Adipocyte (in vitro differentiated cells): ENCODE measurements at places on chromosomes 6 and 20.

- no peak for DNase-seq
Measured at GRCh38 chr20:43843965-43844660, 70.5 kb upstream of the TOX2 start.

DNA sequence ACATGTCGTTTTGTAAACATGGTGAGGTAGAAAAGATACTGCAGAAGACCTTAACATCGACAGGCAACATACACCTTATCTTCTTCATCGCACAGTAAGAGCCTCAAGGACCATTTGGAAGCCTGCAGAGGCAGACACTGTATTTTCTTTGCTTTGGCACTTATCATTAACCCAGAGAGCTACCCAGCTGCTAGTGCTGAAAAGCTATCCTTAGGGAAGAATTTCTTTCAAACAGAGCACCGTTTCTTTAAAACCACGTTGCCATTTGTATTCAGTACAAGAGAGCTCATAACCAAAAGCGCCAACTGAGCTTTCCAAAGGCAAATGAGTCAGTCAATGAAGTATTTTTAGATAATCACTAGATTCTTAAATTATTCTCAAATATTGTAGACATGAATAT is 306.6 kb downstream of the EPM2A start:
- DNase-seq: peak; percentile 12

DNA sequence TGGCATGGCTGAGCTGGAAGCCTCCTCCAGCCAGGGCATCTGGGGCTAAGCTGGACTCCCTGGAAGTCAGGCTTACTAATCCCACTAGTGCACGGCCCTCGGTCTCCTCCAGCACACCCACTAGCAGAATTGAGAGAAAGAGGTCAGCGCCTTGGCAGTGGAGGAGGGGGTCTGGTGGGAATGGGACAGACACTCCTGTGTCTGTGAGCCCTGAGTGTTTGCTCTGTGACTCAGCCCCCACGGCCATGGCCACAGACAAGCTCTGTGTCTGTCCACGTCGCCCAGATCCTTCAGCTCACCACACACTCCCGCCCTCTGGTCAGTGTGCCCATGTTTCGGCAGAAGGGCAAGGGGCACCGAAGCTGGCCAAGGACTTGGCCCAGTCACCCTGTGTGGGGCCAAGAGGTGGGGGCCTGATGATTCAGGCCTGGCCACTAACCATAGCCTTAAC is 8.8 kb downstream of the MDFI start:
- DNase-seq: no peak

DNA sequence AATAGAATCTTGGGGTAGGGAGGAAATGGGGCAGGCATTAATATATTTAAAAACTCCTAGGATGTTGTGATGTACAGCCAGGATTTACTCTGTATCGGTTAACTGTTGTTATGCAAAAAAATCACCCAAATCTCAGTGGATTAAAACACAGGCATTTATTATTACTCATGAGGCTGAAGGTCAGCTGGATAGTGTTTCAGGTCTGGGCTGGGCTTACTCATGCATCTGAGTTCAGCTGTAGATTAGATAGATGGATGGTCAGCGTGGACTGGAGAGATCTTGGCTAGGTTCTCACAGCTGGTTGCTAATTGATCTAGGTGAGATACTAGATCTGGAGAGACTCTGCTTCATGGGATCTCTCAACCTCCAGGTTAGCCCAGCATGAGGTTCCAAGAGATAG is 131.4 kb downstream of the BTBD3 start:
- peak; percentile 48 for DNase-seq

- DNase-seq: no peak
Measured at GRCh38 chr6:135320721-135321621, 139.9 kb downstream of the MYB start.

DNA sequence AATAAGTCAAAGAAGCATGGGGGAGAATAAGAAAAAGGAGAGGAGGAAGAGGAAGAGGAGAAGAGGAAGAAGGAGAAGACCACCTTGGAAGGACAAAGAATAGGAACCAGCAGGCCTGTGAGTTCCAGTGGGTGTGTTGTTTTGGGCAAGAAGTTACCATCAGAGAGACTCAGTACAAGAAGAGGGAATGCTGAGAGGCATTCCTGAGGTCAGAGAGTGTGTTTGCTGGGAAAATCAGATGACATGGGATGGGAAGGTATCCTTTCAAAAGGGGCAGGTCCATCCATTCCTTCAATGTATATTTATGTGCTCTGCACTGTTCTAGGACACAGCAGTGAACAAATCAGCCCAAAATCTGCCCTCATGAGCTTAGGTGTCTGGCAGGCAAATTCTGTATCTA is 40.5 kb upstream of the PRIM2 start:
- no peak for DNase-seq

GRCh38 chr20:4091490-4092479 is 76.4 kb upstream of the RNF24 start:
- DNase-seq: peak; percentile 51

GRCh38 chr6:40400738-40401137 is 186.4 kb downstream of the LRFN2 start:
- no peak for DNase-seq

GRCh38 chr6:148620579-148621298 is 126.1 kb upstream of the UST start:
- DNase-seq: no peak

GRCh38 chr20:48742912-48743680 is 84.7 kb downstream of the PREX1 start:
- no peak for DNase-seq

- DNase-seq: no peak
Measured at GRCh38 chr6:105781915-105782314, 304.2 kb upstream of the PRDM1 start.

DNA sequence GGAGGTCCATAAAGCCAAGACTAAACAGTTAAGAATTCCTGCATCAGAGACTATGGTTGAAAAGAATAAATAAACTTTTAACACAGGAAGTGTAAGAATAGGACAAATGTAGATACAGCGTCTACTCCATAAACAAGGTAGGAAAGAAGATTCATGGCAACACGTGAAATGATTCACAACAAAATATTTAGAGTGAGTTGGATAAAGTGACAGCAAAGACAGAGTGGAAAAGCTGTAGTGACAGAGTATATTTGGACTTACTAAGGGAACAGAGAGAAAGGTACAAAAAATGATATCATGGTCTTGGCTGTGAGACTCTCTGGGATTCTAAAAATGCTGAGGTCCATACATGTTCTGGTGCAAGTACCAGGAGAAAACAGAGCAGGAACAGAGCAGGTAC is 21.9 kb upstream of the KIAA0408 start:
- no peak for DNase-seq

DNA sequence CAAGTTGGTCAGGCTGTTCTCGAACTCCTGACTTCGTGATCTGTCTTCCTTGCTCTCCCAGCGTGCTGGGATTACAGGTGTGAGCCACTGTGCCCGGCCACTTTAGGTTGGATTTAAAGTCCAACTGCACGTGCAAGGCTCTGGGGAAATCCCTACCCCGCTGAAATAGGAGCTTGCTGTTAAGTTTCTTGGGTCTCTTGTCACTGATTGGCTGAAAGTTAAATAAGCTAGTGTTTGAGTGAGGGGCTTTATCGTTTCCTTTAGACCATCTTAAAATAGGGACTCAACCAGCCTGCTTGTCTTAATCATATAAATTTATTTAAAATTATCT is 11.1 kb upstream of the SERINC1 start:
- no peak for DNase-seq

DNA sequence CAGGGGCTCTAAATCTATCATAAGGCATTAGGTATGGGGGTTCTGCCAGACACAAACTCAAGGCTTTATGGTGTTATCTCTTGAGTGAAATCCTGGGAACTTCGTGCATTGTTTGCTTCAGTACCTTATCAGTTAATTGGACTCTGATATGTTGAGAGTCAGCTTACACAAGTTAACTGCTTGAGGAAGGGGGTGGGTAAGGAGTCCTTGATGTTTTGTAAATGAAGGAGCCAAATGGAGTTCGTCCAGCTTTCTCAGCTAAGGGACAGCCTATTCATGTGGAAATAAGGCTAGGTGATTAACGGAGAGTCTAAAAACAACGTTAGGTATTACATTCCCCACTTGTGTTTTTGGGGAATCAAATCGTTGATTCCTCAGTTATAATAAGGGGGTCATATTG is 157.4 kb downstream of the TRIM27 start:
- no peak for DNase-seq

GRCh38 chr6:155383913-155384312 is 69.6 kb upstream of the TFB1M start:
- peak; percentile 27 for DNase-seq

DNA sequence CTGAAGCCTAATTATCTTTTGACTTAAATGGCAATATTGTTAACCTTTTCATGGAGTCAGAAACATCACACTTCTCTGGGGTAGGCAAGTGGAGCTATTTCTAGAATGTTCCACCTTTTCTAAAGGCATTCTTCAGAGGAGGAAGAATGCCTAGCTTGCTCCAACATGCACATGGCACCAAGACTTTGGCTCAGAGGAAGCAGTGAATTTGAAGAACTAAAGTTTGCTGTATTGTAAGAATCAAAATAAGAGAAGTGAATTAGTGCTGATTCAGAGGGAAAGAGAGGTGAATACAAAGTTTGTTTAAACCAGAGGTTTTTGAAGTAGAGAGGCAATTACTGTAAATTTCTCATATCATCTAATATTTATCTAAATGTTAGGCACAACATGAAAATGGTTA is 92.2 kb downstream of the SOBP start:
- DNase-seq: no peak

DNA sequence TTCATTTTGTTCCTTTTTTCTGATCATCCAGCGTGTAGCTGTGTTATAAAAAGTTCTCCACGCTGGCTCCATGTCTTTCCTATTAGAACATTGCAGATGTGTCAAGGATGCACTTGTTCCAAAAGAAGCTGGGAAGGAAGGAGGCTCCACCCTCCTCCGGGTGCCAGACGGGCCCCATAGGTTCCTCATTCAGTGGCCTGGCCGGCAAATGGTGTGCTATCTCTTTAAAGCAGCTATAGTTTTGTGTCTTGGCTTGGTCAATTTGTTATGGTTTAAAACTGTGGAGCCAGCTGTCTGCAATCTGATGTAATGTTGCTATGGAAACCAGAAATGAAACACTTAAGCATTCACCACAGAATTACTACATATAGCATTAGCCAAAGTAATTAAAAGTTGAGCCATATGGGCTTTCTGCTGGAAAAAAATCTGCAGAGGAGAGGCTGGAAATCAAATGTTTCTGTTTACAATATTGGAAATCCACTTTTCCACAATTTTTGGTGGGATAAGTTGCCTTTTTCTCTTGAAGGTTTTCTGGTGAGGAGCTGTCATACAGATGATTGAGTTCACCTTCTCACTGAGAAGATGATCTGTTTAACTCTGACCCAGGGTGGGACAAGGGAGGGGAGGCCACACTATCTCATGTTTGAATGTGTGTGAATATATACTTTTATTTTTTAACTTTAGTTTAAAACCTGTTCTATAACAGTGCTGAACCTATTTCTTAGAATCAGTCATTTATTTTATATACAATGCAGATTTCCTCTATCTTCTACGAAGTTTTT is 167.4 kb downstream of the SASH1 start:
- DNase-seq: peak; percentile 97

DNA sequence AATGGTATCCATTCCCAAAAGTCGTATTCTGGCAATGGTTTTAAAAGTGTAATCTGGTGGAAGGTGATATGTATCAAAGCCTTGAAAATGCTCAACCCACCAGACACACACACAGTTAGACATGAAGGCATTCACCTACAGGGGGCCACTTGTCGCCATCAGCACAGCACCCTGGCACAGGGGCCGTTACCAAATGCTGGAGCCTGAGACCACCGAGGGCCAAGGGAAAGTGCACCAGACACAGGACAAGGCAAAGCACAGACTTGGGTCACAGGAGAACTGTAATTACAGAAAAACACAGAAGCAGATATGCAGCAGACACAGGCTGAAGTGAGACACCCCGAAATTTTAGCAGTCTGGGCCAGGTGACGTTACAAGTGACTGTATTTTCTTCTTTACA is 9.3 kb downstream of the TAF4 start:
- DNase-seq: no peak

- no peak for DNase-seq
Measured at GRCh38 chr6:128841518-128841917, 41.4 kb upstream of the LAMA2 start.

DNA sequence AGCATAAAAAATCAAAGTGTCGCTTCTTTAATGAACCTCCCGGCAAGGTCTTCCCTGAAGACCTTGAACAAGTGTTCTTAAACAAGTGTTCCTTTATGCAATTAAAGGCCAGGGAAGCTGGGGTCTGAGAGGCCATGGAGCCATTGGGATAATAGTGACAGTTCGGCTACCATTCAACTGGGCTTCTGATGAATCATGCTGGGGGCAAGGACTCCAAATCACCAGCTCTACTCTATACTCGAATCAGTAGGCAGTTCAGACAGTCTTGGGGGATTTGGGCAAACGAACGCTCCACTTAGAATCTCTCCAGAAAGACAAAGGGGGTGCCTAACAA is 34.7 kb upstream of the EZR start:
- no peak for DNase-seq

DNA sequence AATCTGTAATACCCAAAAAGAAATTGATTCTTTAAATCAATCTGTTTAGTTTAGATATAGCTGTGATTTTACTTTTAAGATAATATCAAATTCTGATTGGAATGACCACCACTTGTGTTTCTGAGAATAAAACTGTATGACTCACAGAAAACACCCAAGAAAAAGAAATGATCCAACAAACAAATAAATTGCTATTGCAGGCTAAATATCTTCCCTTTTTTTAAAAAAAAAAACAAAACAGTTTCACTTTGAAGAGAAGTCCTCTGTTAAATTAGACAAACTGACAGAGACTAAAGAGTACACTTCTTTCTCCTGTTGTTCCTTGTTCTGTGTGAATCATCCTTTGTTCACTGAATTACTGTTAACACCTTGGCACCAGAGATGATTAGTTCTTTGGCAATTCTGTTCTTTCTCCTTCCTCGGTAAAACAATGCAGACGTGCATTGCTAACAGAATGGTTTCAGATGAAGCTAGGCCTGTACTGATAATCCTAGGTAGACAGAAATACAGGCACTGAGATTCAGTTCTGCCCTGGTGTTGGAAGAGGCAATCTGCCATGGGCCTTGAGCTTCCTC is 895.2 kb upstream of the CITED2 start:
- peak; percentile 2 for DNase-seq

GRCh38 chr6:138161338-138162110 is at the start of gene ARFGEF3:
Gene ARFGEF3, plus strand, starts transcription at chr6:138161939. Its CDS starts 148 bp downstream, at chr6:138162087.
- peak; percentile 71 for DNase-seq

- no peak for DNase-seq
Measured at GRCh38 chr6:13177664-13178063, 150.7 kb downstream of the TBC1D7 start.

- DNase-seq: no peak
Measured at GRCh38 chr6:140478631-140479030, 1104.2 kb upstream of the CITED2 start.

DNA sequence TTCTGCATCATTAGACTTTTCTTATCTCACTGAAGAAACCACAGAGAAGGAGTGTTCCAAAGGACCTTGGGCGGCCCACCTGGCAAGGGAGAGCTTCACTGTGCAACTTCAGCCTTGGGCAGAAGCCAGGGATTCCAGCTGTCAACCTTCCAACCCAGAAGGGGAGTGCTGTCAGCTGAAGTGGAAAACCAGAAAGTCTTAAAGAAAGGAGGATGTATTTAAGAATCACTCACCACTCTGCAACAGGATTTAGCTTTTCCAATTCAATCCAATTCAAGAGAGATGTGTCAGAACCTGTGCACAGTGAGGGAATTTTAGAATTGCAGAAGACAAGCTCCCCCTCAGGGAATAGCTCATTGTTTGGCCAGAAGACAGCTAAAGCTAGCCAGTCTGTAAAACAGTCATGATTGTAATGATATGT is 553.7 kb downstream of the CD83 start:
- peak; percentile 34 for DNase-seq
